ENCODE measurements at places on chromosomes 16 and 17.

GRCh38 chr16:60485872-60486489 is 1550.3 kb downstream of the CDH8 start:
- no peak for DNase-seq

- no peak for DNase-seq
These were observed 5.4 kb downstream of the PDILT start for GRCh38 chr16:20399185-20399584.

DNA sequence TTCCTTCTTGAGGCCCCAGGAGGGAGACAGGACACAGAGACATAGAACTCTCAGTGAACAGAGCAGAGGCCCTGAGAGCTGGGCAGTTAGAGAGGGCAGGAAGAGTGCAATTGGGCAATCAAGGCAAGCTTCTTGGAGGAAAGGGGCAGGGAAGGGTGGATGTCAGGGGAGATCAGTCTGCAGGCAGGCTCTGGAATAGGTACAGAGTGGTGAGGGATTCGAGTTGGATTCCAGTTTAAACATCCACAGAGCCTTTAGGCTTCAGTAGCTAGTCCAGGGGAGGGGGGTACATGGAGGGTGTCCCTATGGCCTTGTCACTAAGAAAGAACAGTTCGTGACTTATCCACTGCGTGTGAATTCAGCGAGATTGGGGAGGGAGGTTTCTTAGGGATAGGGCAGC is 2.0 kb downstream of the PYY start:
- no peak for DNase-seq

GRCh38 chr17:80941743-80942422 is 49.8 kb upstream of the CHMP6 start:
- no peak for DNase-seq

DNA sequence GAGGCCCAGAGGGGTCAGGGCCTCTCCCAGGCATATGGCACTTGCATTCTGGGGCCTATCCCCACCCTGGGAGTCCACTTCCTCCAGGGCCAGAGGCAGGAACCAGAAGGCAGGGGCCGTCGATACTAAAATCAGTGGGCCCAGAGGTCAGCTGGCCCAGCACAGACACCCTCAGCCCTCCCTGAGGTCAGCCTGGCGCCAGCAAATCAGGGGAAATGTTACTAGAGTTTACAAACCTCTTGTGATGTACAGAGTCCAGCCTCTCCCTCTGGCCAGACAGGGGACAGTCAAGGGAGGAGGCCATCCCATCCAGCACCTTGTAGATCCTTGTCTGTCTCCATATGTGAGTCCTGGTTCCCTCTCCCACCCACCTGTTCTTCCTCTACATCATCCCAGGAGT is 10.8 kb downstream of the CDH5 start:
- no peak for DNase-seq

- no peak for DNase-seq
These were observed 4.9 kb downstream of the ASGR2 start for GRCh38 chr17:7109461-7110322.

GRCh38 chr16:2841606-2842339 is 11.7 kb downstream of the ZG16B start:
- no peak for DNase-seq

DNA sequence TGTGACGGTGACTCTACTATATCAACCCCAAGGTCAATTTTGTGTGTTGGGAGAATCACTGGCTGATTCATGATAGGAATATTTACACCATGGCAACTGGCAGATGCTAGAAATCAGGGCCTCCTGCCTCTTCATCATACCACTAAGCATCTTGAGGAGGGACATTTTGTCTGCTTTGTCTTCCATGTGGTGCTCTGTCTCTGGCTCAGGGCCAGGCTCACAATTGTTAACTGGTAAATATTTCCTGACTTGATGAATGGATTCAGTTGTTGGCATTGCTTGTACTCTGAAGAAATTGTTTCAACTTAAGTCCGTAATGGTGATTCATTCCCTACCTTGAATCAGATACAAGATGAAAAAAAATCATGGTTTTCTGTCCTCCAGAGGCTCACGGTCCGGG is 292.7 kb downstream of the HAPSTR1 start:
- DNase-seq, result no peak

GRCh38 chr16:57803134-57803990 is 1.1 kb upstream of the KIFC3 start:
- no peak for DNase-seq

DNA sequence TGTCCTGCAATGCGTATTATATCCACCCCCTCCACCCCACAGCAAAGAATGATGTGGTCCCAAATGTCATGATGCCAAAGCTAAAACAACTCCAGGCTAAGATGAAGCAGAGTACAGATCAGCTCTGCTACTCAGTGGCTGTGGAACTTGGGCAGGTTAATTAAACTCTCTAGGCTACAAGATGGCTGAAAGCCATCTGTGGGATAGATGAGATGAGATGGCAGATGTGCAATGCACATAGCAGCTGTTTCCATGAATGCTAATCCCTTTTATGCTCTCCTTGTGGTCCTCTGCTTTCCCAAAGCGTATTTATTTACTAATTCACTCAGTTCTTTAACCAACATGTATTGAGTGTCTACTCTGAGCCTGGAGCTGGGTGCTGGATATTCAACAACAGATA is 114.4 kb downstream of the GRIN2A start:
- no peak for DNase-seq

Data from activated T-helper 2 cell treated with anti-CD3 and anti-CD28 coated beads, Interferon-gamma antibody, Interleukin-2, Interleukin-4, amounts not matched to agents 10 μg/mL and 5 μg/mL and 100 μg/mL, durations not matched to agents 14 hours and 24 hours and 36 hours (primary cell).